ENCODE measurements at places on chromosomes 13 and 19.

DNA sequence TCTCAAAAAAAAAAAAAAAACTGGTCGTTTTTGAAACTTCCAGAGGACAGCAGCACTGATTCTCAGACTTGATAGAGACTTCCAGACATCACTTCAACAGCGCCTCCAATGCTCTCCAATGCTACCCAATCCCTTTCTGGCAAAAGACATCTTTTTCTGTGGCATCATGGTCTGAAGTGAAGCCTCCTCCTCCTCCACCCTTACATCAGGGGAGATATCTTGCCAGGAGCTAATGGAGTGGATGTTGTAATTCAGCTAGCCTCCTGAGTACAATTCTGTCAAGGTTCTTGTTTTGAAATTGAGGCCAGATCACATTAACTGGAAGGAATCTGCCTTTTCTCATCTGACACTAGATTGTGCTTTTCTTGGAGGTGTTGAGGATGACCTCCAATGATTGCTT, 24.2 kb downstream of the FXYD5 start:
- no peak for DNase-seq

- no peak for DNase-seq
Observed at GRCh38 chr19:3599776-3600187, 6.9 kb downstream of the TBXA2R start.

- no peak for DNase-seq
Observed at GRCh38 chr13:74026753-74027152, 107.5 kb downstream of the KLF12 start.

GRCh38 chr13:97499181-97499580, 65.2 kb downstream of the RAP2A start:
- no peak for DNase-seq

GRCh38 chr19:18453269-18454024, 15.5 kb upstream of the ISYNA1 start:
- DNase-seq: peak; percentile 71

- DNase-seq: no peak
Observed at GRCh38 chr19:55695511-55696290, 20.7 kb downstream of the EPN1 start.

GRCh38 chr13:70390968-70391367, 282.7 kb upstream of the KLHL1 start:
- DNase-seq: no peak

DNA sequence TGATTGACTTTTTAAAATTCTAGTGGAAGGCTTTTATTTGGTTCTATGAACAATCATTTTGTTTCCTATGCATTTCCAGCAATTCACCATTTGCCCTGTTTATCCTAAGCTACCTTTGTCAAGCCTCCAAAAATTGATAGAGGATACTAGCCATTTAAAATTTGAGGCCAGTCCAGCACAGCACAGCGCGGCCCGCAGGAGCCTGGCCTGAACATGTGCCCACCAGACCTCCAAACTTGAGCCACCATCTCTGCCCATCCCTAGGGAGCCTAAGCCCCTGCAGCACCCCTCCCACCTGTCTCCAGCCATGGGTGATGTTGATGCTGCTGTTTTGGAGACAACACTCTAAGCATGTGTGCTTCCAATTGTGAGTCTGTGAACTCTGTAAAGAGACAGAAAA, 57.5 kb downstream of the SPRYD7 start:
- no peak for DNase-seq

- DNase-seq: no peak
Observed at GRCh38 chr13:40406405-40407120, 259.9 kb downstream of the FOXO1 start.

DNA sequence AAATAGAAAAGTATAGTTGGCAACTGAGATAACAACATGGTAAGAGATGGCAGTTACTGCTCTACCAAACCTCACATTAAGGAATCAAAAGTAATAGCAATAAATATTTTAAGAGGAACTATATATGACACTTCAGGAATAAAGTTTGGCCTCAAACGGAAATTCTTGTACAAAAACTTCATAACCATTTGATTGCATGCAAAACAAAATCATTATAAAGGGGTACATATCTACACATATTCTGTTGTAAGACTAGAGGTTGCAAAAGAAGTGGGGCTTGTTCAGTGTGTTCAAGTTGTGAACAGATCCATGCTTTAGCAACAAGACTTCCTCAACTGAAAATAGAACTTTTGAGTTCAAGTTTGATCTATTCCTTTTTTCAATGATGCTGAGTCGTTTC, 133.5 kb upstream of the MIR17HG start:
- no peak for DNase-seq

GRCh38 chr13:58376775-58377174, 745.2 kb downstream of the PCDH17 start:
- no peak for DNase-seq

- DNase-seq: no peak
Observed at GRCh38 chr13:66375756-66376155, 854.4 kb downstream of the PCDH9 start.

DNA sequence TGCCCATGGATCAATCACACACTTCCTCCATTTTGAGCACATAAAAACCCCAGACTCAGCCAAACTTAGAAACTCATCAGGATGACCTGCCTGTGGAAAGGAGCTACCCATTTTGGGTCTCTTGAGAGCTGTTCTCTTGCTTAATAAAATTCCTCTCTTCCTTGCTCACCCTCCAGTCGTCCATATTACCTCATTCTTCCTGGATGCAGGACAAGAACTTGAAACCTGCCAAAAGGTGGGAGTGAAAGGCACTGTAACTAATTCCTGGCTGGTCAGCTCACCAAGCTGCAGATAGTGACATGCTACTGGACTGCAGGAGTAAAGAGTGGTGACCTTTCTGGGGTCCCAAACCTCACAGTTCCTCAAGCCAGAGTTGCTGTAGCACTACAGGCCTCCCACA, 20.2 kb downstream of the LIG4 start:
- no peak for DNase-seq

GRCh38 chr13:52650731-52651130, 1.9 kb upstream of the SUGT1 start:
- DNase-seq: no peak

GRCh38 chr19:57047743-57048142, 72.0 kb upstream of the USP29 start:
- no peak for DNase-seq

DNA sequence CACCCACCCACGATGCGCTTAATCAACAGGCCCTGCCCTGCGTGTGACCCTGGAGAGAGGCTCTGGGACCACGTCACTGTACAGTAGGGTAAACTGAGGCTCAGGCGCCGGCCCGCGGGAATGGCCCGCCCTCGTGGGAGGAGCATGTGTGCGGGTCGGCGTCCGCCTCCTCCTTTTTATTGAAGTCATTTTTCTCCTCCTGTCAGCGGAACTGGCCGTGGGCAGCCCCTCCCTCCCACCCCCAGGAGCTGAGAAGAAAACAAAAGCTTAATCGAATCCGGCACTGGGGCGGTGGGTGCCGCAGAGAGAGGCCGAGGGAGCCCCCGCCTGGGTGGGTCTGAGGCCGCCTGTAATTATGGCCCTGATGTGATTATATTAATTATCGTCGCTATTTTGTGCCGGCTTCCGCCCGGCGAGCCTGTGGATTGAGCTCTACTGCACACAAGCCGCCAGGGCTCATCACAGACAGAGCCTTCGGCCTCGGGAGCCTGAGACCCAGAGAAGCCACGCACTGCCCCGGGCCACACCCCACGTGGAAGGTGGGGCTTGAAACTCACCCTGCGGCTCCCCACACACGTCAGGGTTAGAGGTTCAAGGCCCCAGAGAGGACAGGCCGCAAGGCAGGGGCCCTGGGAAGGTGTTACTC, 7.0 kb downstream of the C2CD4C start:
- no peak for DNase-seq

GRCh38 chr19:43789029-43789428, 8.3 kb upstream of the KCNN4 start:
- peak; percentile 38 for DNase-seq

DNA sequence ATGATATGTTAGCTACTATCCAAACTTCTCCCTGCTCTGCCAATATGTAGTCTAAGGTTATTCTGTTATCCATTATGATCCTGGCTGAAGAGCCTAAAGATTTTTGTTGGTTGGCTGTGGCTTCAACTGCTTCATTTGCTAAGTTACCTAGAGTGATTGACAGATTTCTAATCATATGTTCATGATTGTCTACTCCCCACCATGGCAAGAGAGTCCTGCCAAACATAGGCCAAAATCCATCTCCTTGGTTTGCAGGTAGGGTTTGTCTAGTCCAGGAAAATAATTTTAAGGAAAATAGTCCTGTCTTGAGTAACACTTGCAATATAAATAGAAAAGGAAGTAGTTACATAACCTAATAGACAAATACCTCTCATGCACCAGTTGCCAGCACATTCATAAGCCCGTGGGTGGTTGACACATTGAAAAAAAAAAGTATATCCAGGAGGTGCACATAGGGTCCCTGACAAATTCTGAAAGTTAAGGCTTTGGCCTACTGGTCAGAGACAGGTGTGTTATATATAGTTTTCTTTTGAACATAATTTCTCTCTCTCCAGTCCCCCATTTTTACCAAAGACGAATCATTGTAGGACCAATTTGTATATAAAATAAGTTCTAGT, 5.4 kb upstream of the CBY2 start:
- DNase-seq: no peak

DNA sequence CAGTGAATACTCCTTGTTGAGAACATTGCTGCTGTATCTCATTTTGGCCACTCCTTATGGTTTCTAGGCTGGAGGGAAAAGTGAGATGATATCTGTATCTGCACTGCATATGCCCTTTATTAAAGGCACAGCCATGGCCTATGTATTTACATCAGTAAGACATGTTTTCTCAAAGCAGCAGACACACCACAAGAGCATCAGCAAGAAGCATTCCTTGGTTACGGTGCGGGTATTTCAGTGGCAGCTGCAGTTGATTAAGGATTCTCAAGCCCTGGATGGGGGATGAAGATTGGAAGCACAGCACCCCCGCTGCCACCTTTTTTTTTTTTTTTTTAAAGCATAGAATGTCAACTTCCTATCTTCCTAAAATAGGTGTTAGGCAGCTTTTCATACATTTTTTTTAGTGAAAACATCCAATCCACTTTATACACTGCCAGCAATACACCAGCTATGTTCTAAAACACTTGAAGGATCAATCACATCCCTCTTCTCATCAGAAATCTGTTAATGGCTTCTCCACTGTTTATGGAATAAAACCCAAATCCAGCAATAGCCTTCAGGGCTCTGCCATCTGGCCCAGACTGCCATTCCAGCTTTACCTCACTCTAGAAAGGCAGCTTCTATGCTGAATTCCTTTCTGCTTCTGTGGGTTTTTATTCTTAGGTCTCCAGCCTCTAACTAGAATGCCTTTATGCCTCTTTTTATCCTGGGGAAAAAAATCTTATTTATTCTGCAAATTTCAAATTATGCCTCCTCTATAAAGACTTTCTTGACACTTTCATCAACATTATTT, 331.0 kb downstream of the DNAJC15 start:
- DNase-seq: no peak

DNA sequence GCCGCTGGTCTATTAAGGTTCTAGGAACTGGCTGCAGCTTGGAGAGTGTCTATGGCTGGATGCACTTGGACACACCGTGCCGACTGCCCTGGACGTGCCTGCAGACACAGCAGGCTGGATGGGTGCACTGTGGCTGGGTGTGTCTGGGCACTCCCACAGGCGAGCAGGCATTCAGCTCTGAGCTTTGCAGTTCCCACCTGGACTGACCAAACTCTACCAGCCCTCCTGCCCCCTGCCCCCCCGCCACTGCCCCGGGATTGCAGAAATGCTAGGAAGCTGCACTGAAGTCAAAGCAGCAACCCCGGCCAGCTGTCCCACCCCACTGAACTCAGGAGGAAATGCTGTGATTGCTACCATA, 7.0 kb upstream of the LRP3 start:
- DNase-seq: peak; percentile 48

GRCh38 chr13:78602561-78603239, 652 bp downstream of the POU4F1 start:
- DNase-seq: no peak

GRCh38 chr13:73168953-73169401, 110.2 kb downstream of the KLF5 start:
- no peak for DNase-seq

- DNase-seq: peak; percentile 44
Observed at GRCh38 chr19:29006057-29006735, 206.8 kb downstream of the UQCRFS1 start.

DNA sequence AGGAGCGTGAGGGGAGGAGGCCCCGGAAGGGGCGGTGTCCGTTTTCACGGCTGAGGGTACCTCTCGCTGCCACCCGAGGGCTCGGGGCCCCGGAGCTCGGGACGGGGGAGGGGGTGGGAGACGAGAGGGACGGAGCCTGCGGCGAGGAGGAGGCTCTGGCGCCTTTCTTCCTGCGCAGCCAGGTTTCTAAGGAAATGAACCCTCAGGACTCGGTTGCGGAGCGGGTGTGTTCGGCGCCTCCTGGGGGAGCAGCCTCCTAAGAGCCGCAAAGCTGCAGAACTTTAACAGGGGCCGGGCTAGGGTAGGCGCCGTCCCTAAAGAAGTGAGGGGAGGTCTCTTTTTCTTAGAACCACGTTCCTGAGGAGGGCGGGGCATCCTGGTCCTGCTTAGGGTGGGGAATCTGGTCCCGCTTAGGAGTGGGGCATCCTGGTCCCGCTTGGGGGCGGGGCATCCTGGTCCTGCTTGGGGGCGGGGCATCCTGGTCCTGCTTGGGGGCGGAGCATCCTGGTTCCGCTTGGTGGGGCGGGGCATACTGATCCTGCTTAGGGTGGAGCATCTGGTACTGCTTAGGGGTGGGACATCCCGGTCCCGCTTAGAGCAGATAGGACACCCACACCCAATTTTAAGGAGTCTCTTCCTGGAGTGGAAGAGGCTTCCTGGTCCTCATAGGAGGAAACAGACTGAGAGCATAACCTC, 6.2 kb downstream of the SYT5 start:
- no peak for DNase-seq

DNA sequence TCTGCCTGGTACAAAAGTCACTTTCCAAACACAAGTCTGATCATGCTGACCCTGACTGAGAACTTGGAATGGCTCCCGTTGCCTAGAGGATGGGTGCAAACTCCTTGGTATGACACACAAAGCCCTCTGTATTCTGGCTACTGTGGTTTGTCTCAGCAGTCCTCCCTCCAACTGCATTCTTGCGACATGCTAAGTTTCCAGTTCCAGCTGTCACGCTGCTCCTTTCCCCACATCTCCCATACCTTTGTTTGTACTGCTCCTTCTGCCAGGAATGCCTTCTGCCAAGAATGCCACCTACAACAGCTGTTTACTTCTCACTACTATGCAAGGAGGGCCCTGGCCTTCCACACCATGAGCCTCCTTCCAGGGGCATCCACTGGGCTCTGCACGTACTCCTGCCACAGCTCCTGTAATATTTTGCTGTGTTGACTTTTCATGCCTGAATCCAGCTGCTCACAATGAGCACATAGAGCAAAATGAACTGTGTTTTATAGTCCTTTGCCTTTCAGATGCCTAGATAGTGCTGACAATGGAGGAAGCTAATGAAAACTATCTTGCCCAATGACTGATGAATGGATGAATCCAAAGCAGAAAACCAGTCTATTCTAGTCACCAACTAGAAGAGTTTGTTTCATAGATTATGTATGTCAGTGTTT, 543.7 kb downstream of the EFNB2 start:
- no peak for DNase-seq

DNA sequence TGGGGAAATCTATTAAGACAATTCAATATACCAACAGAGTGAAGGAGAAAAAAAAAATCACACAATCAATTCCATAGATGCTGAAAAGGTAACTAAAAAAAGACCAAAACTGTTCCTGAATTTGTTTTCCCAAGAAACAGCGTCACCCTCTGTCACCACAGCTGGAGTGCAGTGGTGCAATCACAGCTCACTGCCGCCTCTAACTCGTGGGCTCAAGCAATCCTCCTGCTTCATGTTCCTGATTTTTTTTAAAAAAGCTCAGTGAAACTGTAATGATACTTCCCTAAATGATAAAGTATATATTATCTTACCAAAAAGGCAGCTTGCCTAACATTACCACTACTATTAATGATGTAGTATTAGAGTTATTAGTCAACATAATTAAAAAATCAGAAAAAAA, 19.6 kb upstream of the ZFP14 start:
- DNase-seq: no peak

All from Caki2 (cell line).